ENCODE measurements at places on chromosomes 4 and X.

DNA sequence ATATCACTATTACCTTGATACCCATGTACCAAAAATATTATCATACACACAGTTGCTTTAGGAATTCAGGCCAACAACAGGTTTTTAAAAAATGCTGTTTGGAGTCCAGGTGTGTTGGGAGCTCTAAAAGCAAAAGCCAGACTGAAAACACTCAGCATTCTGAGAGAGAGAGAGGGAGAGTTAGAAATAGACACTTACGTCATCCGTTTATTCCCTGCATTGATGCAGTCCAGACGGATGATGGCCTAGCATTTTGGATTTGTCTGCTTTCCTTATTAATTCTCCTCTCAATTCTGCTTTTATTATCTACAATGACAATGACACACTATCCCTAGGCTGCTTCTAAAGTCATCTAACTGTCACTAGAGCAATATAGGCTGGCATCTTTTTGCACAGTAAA, 358.3 kb upstream of the BOD1L1 start:
- no peak for DNase-seq

DNA sequence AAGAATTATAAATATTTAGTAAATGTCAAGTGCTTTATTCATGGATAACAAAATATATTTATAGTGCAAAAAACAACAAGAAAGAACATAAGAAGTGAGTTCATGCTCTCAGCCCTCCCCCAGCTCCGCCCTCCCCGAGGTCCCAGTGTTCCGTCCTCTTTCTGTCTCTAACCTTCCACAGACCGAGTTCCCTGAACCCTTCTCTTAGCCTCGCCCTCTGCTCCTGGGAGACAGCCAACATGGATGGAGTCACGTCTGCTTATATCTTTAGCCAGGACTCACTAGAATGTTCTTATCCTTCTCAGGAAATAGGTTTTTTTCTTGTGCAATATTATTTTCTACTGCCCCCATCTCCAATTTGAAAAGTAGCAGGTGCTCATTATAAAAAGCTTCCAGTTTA, 40.1 kb upstream of the HELT start:
- no peak for DNase-seq

- DNase-seq = no peak
These were observed 201.6 kb downstream of the QDPR start for GRCh38 chr4:17310269-17310652.

GRCh38 chr4:125168531-125168930, 146.2 kb upstream of the FAT4 start:
- DNase-seq = no peak

DNA sequence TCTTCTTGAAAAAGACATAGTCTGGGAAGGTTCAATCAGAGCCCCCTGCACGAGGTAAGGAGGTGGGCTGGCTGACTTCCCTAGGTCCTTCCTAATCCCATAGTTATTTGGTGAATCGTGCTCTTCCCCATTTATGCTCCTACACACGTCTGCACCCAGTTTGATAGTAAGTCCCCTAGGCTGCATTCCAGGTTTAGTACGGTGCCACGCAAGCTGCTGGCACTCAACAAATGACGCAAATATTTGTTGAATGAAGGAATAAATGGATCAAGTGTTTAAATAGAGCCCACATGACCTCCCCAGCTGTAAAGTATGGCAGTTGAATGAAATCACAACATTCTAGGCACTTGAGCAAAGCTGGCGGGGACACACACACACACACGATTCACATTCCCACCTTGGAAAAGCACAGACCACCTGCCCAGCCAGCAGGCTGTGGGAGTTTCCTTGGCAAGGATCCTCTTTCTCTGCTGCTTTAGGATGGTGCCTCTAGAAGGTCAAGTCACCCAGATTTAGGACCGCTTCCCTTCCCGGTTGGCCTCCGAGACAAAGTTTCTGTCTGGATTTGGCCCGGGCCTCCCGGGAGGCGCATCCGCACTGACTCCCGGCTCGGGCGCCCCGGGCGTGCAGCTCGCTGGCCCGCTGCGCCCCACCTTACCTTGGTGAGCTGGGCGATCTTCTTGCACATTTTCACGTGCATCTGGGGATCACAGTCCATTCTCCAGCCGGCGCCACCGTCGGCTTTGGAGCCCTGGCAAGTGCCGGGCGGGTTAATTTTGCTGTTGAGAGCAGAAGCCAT, 721 bp downstream of the FAM184B start:
- DNase-seq = peak; percentile 28

DNA sequence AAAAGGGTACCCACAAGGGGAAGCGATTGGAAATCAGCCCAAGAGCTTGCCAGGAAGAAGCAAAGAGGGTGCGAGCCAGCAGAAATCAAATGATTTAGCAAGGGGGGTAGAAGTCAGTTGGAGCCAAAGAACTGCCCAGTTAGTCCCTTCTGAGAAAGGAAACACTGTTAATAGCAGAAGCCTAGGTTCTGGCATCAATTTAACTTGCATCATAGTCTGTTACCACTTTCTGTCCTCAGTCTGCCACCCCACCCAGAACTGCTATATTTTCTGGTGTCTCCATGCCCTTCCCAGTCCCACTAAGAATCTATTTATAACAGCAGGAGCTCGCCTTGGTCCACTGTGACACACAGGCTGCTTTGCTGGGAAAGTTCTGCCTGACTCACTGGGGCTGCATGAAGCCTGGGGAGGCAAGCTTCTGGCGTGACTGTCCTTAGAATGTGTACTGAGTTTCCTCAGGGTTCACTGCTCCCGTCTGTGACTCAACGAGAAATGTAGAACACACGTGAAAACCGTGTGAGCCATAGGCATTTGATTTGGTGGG, 157.8 kb upstream of the TTC29 start:
- DNase-seq = peak; percentile 88

DNA sequence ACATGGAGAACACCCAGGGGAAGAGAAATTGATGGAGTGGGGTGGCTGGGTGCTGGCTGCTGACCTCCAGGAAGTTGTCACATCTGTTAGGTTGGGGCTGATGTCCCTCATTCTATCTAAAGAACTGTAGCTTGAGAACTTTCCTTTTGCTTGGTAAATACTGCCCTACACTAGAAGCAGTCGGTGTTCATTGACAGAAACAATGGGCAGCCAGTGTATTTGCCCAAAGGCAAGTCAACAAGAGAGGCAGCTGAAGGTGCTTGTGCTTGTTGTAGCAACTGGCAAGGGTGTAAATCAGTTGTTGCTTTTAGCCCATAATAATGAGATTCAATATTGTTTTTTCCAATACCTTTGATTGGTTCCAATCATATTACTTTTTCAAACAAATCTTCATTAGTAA, 956 bp downstream of the TMEM154 start:
- DNase-seq = no peak

- no peak for DNase-seq
These were observed 13.1 kb upstream of the ANXA5 start for GRCh38 chr4:121709766-121710405.

DNA sequence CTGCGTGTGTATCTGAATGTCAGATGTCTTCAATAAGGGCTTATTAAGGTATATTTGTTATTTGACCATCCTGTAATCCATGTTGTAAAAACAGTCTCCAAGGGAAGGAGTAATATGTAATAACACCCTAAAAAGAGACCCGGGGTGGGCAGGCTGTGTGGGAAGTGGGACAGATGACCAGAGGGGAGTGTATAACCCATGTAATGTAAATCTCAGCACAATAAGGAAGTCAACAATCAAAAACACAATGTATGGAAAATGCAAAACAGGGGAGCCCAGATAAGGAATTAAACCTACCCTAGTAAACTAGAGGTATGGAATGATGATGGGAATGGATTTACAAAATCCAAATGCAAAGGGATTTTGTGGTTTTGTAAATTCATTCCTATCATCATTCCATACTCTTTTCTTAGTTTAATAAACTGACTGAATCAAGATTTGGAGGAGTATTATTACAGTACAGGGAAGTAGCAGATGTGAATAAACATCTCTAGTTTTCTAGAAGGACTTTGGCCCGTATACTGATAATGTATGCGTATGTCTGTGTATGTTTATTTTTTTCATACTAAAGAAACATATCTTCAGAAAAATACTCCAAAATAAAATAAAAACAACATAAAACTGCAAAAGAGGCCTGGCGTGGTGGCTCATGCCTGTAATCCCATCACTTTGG, 15.7 kb upstream of the ENPEP start:
- DNase-seq = no peak

GRCh38 chr4:56342746-56343145, 44.5 kb downstream of the AASDH start:
- no peak for DNase-seq

GRCh38 chrX:138020941-138021340, 455.0 kb downstream of the ZIC3 start:
- DNase-seq = no peak

GRCh38 chr4:113435893-113436292, 325.6 kb downstream of the CAMK2D start:
- DNase-seq = peak; percentile 36

GRCh38 chr4:8350352-8350751, 80.8 kb downstream of the HTRA3 start:
- DNase-seq = no peak

DNA sequence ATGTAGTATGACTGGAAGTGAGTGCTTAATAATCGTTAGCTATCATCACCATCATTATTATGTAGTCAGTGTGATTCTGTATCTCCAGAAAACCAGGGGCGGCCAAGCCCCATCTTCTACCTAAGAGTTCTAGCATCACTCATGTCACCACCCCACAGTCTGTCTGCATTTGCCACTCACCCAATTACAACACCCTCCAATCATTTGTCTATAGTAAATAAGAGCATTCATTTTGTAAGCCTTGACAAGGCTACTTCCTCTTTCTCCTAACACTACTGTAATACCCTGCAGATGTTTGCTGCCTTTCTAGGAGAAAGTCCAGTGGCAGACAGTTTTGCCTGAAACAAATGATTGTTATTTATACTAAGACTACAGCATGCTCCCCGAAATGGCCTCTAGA, 15.8 kb upstream of the IL21 start:
- no peak for DNase-seq

DNA sequence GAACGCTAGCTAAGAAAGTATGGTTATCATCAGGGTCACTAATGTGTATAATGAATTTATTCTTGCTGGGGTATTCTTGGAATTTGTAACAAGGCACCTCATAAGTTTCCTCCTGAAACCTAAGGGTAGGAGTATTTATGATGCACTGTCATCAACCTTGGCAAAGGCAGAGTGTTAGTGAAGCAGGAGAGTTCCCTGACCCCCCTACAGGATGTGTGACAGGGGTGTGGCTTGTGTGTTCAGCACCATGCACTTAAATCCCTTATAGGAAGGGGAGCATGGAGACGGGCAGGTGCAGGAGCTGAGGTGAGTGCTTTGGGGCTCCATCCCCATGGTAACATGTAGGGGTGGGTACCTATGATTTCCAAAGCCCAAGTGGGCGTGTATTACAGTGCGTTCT, 237.7 kb downstream of the GALNTL6 start:
- no peak for DNase-seq

DNA sequence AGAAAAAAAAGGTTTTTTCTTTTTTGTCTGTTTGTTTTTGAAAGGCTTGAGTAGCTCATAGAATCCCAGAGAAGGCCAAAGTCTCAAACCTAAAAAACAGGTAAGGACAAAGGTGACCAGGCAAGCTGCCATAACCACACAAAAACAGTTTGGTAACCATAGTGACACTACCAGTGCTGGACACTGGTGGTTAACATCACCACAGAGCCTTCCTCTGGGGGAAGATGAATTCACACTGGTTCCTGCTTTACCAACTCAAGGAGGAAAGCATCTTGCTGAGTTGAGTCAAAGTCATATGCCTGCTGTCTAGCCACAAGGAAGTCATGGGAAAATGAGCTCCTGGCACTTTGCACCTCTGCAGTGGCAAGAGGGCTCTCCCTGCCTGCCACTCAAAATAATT, 32.5 kb downstream of the IDS start:
- no peak for DNase-seq

DNA sequence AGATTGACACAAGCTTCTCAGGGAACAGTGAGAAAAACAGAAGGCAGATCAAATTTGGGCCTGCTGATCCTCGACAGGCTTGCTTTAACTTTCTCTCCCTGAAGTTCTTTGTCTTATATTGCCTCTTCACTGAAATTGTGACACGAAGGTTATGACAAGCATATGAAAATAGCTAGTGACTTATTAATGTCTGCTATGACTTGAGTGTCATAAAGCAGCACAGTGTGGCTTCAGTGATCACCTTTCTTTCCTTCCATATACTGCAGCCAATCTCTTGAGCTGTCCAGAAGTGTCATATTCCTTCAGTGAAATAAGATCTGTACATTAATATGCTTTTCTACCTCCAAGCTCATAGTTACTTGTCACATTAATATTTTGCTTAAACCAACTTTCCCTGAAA, 870.2 kb downstream of the C4orf33 start:
- no peak for DNase-seq

GRCh38 chrX:68942104-68942503, 113.3 kb downstream of the EFNB1 start:
- peak; percentile 2 for DNase-seq

- no peak for DNase-seq
These were observed 37.8 kb downstream of the WWC2 start for GRCh38 chr4:183136855-183137254.

- DNase-seq = no peak
These were observed 1.6 kb downstream of the PI4K2B start for GRCh38 chr4:25235401-25235800.

DNA sequence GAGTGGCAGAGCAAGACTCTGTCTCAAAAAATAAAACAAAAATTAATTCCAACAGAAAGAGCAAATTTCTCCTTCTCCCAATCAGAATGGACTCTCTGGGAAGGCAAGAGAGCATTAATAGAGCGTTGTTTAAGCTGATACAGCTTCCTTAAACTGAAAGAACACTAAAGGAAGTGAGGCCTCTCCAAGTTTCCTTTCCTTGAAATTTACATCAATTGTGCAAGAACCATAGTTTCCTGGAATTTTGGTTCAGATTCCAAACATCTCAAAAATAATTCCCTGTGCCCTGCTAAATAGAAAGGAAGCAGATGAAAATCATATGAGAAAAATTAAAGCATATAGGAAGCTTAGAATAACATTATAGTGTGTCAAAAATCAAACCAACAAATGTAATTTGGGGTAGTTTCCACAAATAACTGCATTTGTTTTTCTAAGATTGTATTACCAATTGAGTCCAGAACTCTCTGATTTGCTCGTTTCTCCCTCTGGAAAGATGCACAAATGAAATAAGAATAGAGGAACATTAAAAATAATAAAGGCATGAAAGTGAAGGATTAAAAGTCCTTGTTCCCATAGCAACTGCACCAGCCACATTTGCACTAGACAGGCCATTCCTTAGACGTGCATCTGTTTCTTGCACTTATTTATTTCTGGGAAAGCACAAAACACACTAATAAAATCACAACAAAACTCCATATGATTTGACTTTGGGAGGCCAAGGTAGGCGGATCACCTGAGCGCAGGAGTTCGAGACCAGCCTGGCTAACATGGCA, 3.7 kb upstream of the FAM241A start:
- DNase-seq = no peak

Data from AG08396 (cell line).